Activated CD8-positive, alpha-beta memory T cell treated with anti-CD3 and anti-CD28 coated beads for 1 hour (primary cell): ENCODE measurements at places on chromosomes 11 and 22.

GRCh38 chr11:113277907-113278306 is 36.5 kb upstream of the TTC12 start:
- no peak for DNase-seq

DNA sequence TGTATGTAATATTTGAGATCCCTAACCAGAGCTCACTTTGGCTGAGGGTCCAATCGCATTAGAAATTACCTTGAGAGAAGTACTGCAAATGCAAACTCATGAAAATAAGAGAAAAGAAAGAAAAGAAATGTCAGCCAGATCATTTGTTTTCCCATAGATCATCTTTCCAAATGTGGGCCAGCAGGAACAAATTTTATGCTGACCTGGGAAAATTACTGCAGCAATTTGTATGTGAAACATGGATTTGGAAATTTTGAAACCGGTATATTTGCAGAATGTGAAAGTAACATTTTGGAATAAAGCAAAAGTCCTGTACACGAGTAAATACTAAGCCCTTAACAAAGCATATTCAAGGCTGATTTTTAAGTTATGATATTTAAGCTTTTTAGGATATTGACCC is 1058.9 kb upstream of the CCDC90B start:
- DNase-seq, result no peak

- DNase-seq, result no peak
These were observed 11.2 kb upstream of the NCAM1 start for GRCh38 chr11:112949781-112950575.

DNA sequence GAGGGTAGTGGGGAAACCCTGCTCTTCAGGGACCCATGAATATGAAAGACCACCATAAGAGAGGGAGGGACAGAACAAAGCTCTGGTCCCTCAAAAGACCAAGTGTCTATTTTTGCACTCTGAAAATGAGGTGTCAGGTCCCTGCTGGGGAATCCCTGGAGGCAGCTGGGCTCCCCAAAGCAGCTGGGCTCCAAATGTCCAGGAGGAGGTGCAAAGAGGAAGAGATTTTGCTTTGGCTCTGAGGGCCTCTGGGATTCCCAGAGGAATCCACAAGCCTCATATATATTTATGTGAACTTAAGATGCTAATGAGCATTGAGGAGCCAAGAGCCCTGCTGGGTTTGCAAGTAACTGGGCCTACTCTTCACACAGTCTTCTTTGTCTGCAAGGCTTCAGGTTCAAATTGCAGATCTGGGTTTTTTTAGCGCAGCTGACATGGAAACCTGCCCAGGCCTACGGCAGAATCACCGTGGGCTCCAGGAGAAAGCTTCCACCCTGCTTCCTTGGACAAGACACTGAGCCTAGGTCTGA is 26.0 kb downstream of the CLMP start:
- no peak for DNase-seq

- no peak for DNase-seq
These were observed 1.1 kb downstream of the MUC5AC start for GRCh38 chr11:1158681-1159487.

- no peak for DNase-seq
These were observed 18.6 kb downstream of the USH1C start for GRCh38 chr11:17525570-17525969.

DNA sequence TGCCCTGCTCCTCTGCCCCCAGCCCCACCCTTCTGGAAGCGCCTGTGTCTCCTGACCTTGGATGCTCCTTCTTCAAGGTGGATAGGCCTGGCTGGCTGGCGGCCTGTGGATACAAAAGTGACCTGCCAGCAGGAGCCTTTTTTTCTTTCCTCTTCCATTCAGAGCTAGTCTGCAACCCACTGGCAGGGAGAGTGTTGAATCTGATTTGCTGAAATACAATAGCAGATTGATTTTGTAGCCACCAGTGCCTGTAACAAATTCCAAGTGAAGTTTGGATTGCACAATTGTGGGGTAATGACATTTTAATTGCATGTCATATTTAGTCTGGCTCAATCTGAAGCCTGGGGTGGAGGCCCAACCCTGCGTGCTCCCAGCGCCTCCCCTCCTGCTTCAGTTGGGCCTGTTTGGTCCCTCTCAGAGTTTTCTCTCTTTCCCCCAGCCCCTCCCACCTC is 97.2 kb downstream of the GRIK4 start:
- DNase-seq, result no peak

DNA sequence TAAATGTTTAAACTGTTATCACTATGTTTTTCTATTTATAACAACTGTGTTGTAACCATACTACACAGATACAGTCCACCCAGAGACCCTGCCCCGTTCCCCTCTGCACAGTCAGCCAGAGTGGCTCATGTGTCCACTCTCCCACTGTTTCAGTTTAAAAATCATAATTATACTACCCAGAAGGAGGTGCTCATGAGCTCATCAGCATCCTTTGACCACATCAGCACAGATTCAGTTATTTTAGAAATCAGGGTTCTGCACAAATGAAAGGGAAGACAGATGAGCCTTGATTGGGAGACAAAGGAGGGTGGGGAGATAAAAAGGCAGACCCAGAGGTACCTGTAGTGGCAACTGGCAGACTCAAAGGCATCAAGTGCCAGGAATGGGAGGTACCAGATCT is 124.3 kb downstream of the RCN1 start:
- DNase-seq, result no peak

DNA sequence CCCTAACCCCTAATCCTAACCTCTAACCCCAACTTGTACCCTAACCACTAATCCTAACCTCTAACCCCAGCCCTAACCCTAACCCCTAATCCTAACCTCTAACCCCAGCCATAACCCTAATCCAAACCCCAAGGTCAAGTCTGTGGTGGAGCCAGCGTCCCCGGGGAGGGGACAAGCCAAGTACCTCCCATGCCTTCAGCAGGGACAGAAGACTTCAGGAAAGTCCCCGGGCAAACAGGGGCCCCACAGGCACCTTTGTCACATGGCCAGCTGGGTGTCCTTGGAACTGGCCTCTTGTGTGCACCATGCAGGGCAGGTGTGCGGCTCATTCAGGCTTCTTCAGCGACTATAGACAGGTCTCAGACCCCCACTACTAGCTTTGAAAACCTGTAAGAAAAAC is 555.8 kb downstream of the BRD1 start:
- DNase-seq, result no peak
